ENCODE measurements at places on chromosomes 1 and 21.

DNA sequence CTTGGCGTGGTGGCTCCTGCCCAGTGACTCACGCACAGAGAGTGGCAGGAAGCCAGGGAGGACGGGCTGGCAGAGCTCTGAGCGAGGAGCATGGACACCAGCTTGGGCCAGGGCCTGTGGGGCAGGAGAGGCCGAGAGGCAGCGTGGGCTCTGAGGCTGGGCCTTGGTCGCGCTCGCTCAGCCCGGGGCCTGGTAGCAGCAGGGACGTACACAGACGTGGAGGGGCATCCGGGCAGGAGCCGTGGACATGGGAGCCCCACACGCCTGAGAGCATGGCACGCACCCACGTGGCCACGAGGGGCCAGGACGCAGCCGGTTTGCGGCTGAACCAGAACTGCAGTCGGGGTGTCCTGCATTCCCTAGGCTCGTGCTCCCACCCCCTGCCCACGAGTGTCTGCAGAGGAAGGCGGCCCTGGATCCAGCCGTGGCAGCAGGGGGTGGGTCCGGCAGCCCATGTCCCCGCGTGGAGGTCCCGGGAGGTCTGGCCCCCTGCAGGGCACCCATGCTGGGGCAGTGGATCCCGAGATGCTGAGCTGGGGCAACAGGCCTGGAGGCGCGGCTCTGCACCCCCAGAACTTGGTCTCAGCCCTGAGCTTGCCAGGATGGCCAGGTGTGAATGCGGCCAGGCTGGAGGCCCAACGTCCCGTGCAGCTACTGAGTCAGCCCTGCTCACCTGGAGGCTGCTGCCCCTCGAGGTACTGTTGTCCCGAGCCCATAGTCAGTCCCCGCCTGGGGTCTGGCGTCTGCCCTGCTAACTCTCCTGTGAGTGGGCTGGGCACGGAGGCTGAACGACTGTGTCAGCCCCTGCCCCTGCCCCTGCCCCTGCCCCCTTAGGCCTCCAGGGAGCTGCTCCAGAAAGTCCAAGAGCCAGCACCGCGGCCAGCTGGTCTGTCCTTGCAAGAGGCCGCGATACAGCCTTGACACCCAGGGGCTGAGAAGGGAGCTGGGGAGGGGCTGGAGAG, 61.6 kb downstream of the SLX9 start:
- DNase-seq: no peak

DNA sequence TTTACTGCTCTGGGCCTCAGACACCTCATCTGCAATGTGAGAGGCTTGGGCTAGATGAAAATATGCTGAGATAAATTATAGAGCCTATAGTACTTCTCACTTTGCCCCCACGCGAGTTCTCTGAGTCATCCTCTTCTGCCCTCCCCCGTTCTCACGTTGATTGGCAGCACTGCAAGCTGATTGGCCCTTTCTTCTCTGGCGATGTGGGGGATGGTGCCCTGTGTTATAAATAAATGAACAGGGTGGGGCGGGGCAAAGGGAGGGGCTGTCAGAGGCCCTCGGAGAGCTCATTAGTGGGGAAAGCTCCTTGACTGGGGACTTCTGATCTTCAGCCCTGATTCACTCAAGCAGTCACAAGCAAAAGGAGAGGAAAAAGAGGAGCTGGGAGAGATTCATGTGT, 64.3 kb upstream of the ZC3H12A start:
- DNase-seq: no peak

GRCh38 chr1:57167997-57168396, 202.2 kb upstream of the C8B start:
- no peak for DNase-seq

GRCh38 chr1:162349635-162350330, 26.9 kb downstream of the SPATA46 start:
- no peak for DNase-seq

DNA sequence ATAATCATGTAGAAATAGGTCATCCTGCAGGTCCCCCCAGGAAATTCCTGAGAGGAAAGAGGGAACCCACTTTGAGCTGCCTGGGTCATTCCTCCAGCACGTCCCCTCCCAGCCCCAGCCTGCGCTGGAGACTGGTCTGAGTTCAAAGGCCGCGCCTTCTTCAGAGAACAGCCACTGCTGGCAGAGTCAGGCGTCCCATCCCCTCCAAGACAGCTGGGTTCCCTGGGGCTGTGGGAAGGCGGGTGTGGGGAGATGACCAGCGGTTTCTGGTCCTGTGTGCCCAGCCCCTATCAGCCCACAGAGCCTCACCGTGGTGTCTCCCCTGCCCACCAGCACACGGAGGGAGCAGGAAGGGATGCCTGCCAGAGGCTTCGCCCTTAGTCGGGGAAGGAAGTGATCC, 18.0 kb upstream of the TRAPPC10 start:
- DNase-seq: no peak

GRCh38 chr1:21278860-21279845, 11.1 kb downstream of the ECE1 start:
- DNase-seq: no peak

- DNase-seq: no peak
These were observed 113.3 kb upstream of the DUSP10 start for GRCh38 chr1:221855156-221855555.

- DNase-seq: no peak
These were observed 13.9 kb downstream of the HLX start for GRCh38 chr1:220892997-220893700.

DNA sequence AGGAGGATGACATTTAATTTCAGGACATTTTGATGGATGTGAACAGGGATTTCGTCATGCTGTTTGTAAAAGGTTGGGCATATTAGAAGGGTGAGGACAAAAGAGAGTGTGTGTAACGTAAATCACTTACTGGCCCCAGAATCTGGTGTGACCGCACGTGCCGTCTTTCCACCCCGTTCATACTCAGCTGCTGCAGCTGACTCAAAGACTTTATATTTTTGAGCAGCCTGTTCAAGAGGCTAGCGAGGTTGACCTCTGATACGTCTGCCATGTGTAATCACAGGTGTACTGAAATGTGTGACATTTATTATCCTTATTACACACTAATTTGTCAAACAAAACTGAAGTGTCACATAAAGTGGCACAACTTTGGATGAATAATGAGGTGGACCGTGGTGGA, 66.5 kb upstream of the ERRFI1 start:
- no peak for DNase-seq

GRCh38 chr1:109252167-109252892, 3.0 kb downstream of the CELSR2 start:
- no peak for DNase-seq

DNA sequence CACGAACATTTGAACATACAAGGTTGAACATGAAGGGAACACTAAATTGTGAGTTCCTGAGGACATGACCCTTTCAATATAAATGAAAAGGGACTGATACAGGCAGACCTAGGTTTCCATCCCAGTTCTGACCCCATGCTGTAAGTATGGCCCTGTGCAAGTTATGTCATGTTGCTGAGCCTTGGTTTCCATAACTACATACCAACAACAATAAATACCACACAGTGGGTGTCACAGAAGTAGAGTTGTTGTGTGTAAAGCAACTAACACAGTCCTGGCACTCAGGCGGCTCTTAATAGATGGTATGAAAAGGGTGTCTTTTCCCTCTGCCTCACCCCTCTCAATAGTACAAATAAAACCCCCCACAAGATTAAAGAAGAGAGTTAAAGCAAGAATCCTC, 140.8 kb downstream of the LMX1A start:
- DNase-seq: no peak

DNA sequence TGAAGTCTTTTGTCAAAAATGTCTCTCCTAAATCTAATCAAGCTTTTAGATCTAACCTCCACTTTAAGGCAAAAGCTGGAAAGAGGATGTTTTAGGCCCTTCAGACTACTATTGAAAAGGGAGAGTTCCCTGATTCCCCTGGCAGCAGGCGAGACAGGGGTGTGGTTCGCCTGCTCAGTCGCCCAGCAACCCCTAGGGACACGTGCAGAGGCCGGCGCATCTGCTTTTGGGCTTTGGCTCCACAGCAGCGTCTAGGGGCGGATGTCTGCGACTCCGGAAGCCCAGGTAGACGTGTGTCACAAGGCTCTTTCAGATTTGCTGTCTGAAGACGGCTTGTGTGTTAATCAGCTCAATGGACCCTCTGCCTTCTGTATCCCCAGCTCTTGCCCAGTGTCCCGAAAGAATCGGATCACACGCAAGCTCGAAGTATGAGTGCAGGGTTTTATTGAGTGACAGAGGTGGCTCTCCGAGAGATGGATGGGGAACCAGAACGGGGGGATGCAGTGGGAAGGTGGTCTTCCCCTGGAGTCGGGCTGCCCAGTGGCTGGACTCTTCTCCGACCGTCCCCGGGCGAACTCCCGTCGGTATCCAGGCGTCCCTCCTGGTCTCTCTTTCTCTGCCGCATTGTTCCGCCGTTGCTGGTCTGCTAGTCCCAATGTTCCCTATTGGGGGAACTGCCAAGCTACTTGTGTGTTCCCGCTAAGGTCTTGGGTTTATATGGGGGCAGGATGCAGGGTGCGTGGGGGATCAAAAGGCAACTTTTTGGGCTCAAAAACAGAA, 45.5 kb downstream of the OLFML2B start:
- DNase-seq: no peak

GRCh38 chr1:185317886-185318310, 855 bp upstream of the IVNS1ABP start:
- DNase-seq: peak; percentile 53

DNA sequence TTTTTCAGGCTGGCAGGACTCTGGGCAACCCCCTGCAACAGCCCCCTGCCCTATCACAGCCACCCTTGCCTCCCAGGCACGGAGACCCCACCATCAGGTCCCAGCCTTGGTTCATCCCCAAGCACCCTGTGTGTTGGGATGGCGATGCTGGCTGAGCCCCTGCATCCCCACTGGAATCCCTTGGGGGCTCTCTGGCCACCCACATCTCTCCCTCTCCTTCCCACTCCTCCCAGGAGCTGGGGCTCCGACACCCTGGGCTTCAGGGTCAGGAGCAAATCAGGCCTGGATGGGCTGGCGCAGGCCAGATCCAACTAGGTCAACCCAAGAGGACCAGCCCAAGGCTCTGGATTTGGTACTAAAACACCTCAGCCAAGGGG, 25.9 kb downstream of the COL6A1 start:
- DNase-seq: no peak

DNA sequence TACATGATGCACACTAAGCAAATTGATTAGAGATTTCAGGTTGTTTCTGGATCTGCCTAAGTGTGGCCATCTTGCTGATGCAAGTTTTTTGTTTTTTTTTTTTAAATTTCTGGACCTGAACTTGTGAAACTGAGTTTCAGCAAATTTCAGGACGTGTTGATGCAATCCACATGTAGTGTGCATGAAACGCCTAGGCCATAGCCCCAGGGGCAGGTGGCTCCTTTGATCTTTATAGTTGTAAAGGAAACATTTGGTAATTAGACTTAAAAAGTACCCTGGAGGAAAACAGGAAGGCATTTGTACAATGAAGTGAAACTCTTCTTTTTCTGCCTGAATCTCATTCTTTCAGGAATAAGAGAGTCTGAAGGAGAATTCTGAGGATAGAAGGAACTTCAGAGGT, 162.2 kb upstream of the LHX8 start:
- DNase-seq: no peak

GRCh38 chr1:84726593-84727499, 36.6 kb upstream of the SSX2IP start:
- no peak for DNase-seq

GRCh38 chr21:44051462-44051941, 39.4 kb downstream of the TRAPPC10 start:
- no peak for DNase-seq

- no peak for DNase-seq
These were observed 15.0 kb downstream of the KCNQ4 start for GRCh38 chr1:40798366-40799281.

DNA sequence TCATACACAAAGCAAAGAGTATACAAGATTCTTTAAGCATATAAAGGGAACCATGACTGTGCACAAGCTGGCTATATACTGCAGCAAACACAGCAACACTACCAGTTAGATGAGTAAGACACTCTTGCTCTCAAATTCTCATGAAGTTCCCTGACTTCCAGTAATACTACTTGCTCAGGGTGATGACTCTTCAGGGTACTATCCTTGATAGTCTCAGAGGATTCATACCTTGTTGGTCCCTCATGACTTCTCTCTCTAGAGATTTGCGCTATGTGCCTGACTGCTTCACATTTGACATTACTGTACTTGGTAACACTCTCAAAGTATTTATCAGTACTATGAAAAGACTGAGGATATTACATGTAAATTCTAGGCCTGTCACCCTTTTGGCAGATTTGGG, 159.8 kb upstream of the ZRANB2 start:
- no peak for DNase-seq

- DNase-seq: no peak
These were observed 150.8 kb upstream of the FGGY start for GRCh38 chr1:59146056-59146455.

Measured in activated CD4-positive, CD25-positive, alpha-beta regulatory T cell (primary cell).